ENCODE measurements at places on chromosomes 2 and 18.

GRCh38 chr18:56421647-56422046 lies 216.7 kb downstream of the TXNL1 start:
- DNase-seq: no peak

DNA sequence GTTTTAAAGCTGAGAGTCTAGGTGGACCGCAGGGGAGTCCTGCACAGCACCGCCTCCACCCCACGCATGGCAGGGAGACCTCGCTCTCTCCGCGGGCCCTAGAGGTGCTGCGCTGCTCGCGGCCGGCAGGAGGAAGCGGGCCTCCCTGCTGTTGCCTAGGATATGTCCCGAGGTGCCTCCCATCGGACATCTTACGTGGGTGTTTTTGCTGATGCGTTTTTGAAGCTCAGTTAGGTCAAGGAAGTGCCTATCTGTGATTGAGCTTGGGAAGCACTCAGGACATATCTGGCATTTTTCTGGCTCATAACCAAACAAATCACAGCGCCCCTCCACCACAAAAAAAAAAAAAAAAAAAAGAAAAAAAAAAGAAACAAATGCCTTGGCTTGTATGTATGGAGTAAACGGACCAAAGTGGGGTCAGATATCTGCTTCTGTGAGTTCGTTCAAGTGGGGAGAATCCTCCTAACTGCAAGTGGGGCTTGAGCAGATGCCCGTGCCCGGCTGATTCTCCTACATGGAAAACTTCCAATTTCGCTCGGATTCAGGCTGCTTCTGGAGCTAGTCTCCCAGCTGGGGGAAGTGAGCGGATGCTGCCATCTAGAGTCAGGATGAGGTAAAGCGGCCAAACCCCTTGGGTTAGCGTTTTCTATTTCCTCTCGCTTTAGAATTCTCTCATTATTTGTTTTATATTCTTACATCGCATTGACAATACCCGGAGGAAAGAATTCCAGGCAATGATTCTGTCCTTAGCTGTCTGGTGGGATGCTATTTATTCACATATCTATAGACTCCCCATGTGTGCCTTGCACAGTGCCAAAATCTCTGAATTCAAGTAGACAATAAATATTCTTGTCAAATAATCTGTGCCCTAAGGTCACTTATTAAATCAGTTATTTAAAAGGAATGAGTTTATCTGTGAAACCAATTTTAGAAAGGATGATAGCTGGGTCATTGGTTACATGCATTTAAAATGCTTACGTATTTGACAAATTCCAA lies 95.3 kb downstream of the CD8B2 start:
- peak; percentile 85 for DNase-seq

- no peak for DNase-seq
These were observed 169.5 kb downstream of the TTC32 start for GRCh38 chr2:19732255-19732654.

GRCh38 chr2:218880102-218880858 lies at the start of gene WNT10A:
Gene WNT10A, plus strand, starts transcription at chr2:218880852. Its CDS starts 144 bp downstream, at chr2:218880996.
- no peak for DNase-seq
